ENCODE measurements at places on chromosomes 1 and 21.

DNA sequence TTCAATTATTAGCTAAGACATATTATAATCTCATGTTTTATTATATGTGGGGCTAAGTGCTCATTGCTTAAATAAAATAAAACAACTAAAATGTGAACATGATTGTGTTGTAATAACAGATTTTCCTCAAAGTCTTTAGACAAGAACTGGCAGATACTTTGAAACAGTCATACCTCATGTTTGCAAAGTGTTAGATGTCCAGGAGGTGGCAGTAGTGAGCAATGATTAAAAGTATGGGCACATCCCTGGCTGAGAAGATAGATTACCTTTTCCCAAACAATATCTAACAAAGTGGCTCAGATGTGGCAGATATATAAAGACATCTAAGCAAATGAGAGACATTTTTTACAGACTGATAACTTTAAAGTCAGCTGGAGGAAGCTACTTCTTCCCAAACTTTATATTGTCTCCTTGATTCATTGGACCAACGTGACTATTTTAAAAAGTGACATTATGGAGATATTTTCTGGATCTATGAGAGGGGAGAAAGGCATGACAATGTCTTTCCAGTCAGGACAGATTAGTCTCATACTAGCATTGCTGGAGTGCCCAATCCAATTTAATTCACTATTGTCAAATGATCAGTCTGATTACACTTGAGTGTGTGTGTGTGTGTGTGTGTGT lies 269.8 kb downstream of the S1PR1 start:
- peak; percentile 28 for DNase-seq

- no peak for DNase-seq
Measured at GRCh38 chr1:228968891-228969606, 233.8 kb downstream of the RHOU start.

- DNase-seq, result no peak
Measured at GRCh38 chr1:52769346-52770033, 43.2 kb downstream of the ZYG11B start.

GRCh38 chr1:1173061-1173792 lies 453 bp upstream of the TTLL10 start:
- no peak for DNase-seq

DNA sequence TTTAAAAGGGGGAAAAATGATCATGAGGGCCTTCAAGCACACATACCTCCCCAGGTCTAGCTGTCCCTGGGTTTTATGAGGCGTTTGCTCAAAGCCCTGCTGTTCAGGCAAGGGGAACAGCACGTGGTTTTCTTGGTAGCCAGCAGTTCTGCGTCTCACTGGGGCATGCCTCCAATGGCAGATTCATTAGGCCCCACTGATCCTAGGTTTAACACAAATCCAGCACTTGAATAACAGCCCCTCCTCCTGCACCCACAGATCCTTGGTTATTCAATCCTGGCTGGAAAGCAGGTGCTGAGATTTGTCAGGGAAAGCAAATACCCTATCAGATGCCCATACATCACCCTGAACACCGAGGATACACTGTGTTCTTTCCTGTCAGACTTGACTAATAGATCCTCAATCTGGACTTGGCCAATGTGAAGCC lies 106.4 kb downstream of the ZC3H11B start:
- no peak for DNase-seq

DNA sequence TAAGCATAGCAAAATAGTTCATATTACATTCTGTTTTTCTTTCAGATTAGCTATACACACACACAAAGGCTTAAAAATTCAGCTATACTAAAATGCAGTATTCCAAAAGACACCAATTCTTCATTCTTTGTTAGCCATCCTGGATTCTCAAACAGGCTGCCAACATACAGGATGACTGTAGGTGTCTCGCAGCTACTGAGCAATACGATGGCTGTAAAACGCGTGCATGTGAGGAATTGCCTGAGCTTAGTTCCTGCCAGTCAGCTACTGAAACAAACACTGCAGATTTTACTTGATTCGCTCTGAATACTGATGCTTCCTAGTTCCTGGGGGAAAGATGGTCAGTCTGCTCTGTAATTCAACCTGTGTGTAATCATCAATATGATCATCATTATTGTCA lies 24.7 kb upstream of the HMGN1 start:
- DNase-seq, result peak; percentile 36

- DNase-seq, result no peak
Measured at GRCh38 chr1:119656410-119656955, 8.4 kb upstream of the ZNF697 start.

DNA sequence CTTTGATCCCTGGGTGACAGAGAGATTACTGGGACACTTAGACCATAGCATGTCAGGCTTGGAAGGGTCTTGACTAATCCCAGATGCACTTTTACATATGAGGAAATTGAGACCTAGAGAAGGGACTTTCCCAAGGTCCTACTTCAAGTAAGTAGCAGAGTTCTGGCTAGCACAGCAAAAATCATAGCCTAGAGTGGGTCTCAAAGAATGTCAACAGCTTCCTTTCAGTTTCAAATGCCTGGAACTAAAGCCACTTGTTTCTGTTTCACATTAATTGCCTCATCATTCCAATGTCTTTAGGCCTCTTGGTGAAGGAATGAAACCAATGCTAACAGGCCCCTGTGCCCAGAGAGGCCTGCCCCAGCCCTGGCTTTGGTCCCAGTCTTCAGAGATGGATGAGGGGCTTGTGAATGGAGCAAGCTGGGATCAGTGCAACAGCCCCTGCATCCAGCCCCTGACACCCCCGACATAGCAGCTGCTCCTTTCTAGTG lies 26.6 kb downstream of the ATF3 start:
- peak; percentile 60 for DNase-seq

- DNase-seq, result no peak
Measured at GRCh38 chr1:208258277-208258676, 14.1 kb upstream of the PLXNA2 start.

GRCh38 chr1:44359234-44359935 lies 4.3 kb upstream of the ERI3 start:
- no peak for DNase-seq

- DNase-seq, result no peak
Measured at GRCh38 chr1:66403007-66403731, 130.8 kb upstream of the SGIP1 start.

GRCh38 chr21:34364921-34365320 lies 1.1 kb downstream of the KCNE2 start:
- no peak for DNase-seq

DNA sequence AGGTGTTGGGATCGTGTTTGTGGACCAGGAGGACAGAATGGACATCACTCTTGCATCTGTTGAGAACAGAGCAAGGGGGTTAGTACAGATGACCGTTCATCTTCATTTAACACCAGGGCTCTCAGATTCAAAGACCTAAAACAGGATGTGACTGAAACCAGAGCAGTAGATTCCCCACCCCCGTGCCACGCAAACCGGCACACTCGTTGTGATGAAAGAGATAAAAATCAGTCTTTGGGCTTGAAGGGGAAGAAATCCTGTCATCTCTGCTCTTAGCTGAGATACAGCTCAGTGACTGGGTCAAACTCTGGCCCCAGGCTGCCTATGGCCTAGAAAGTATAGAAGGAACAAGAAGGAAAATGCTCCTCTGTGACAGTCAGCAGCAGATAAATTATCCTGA lies 146.2 kb upstream of the KRTAP19-8 start:
- no peak for DNase-seq

DNA sequence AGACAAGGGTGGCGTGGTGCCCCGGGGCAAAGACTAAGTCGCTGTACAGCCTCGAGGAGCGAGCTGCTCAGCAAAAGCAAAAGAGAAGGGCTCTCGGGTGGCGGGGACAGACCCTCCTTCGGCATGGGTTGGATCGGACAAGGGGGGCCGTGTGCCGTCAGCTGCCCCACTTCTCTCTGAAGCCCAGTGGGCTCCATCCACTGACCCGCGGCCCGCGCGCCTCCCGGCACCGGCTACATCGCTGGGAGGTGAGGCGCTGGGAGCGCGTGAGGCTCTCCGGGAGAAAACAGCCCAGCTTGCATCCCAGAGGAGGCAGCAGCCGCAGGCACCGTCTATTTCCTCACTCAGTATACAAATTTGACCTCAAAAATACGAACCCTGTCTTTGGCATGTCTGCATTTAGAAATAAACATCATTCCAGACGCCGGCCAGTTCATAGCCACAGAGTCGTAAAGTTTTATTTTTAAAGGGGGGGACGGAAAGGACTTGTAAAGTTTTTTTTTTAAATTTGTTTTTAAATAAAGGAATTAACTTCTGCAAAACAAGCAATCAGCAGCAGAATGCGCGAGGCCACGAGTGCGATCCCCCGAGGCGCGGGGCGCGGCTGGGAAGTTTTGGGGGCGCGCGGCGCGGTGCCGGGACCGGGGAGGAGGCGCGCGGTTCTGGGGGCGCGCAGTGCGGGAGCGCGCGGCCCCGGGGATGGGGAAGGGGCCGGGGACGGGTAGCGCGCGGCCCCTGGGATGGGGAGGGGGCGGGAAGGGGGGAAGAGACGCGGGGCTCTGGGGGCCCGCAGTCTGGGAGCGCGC lies 689 bp upstream of the GPR137B start:
- DNase-seq, result peak; percentile 26

DNA sequence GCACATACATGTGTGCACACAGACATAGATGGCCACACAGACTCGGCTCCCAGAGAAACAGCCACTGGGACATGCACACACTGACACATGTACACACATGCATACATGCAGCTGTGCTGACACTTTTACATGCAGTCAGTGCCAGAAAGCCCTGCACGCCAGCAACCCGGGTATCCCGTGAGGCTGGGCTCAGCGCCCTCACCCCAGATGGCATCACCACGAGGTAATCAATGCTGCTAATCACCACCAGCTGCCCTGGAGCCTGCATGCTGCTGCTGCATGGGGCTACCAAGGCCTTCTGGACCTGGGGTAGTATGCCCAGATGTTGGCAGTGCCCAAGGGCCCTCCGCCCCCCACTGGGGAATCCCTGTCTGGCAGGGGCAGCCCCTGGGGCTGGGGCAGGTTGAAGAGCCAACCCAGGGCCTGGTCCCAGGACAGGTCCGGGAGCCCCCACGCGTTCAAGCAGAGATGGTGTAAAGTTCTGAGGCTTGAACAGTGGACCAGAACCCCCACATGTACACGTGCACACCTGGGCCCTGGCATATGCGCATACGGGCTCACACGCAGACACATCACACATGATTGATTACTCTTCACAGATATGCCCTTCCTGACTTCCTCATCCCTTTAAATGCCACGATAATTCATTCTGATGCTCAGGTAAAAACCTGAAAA lies 2.7 kb upstream of the COL16A1 start:
- no peak for DNase-seq

DNA sequence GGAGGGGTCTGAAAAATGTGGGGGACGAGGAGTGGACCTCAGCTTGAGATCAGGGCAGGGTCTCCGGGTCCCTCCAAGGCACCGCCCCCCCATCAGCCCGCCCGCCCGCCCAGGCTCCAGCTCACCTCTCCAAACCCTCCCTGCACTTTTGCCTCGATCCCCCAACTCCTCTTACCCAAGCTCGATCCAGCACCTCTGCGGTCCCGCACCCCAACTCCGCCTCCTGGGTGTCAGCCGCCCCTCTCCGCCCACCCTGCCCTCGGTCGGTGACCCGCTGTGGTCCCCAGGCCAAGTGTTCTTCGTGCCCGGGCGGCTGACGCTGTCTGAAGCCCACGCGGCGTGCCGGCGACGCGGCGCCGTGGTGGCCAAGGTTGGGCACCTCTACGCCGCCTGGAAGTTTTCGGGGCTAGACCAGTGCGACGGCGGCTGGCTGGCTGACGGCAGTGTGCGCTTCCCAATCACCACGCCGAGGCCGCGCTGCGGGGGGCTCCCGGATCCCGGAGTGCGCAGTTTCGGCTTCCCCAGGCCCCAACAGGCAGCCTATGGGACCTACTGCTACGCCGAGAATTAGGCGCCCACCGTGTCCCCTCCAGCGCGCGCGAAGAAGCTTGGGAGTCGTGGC lies 5.7 kb downstream of the HAPLN2 start:
- DNase-seq, result no peak

GRCh38 chr1:168608796-168609715 lies 32.7 kb downstream of the XCL1 start:
- DNase-seq, result peak; percentile 48

DNA sequence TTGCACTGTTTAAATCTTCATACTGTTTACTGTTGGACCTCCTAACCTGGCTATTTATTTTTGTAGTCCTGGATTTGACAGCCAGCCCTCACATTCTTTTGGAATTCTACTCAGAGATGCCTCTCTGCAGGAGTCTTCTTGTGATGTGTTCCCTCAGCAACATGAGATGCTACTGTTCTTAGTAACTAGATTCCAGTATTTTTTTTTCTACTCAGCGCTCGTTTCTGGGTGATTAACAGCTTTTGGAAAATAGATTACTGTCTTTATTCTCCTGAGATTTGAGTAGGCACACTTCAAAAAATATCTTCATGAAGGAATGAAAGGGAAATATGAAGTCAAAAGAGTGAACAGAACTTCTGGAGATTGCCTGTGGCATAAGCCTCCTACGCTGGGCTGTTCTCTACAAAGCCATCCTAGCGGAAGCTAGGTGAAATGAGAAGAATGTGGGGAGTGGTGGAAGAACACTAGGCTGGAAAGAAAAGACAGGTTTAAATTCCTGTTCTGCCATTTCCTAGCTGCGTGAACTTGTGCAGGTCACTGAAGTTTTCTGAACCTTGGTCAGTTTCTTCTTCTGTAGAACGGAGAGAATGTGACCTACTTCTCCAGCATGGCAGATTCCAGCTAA lies 75.9 kb downstream of the LRRC8C start:
- peak; percentile 67 for DNase-seq

DNA sequence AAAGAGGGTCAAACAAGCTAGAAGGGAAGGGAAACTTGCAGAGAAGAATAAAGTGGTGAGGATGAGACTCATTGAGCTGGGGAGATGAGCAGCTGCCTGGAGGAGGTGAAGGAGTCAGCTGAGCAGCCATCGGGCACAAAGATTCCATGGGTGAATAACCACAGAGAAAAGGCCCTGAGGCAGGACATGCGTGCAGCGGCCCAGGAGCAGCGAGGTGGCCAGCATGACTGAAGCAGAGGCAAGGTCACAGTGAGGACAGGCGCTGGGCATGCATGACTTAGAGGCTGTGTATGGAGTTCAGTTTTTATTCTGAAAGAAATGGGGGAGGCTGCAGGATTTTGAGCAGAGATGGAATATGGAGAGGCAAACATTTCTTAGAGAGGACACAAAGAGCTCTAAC lies 24.9 kb downstream of the OLFML2B start:
- peak; percentile 15 for DNase-seq

GRCh38 chr1:27504588-27505419 lies 14.8 kb upstream of the WASF2 start:
- DNase-seq, result no peak

- peak; percentile 74 for DNase-seq
Measured at GRCh38 chr1:177228693-177229065, 57.9 kb downstream of the BRINP2 start.

DNA sequence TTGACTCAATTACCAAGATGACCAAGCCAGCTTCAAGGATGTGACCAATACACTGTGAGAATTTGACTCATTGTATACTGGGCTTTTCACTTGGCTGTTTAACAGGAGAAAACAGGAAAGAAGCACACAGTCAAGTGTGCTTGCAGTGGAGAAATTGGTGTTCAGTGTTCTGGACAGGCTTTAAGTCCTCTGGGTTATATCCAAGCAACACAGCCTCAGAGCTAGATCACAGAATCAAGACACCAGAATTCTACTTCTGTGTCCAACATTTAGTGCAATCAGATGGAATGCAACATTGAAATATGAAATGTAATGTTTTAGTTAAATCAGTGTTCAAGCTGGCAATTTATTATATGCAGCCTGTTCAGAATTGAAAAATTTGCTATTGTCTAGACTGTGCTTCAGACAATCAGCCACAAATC lies 694.4 kb downstream of the LTN1 start:
- peak; percentile 42 for DNase-seq
